ENCODE measurements at places on chromosomes 5 and 9.

DNA sequence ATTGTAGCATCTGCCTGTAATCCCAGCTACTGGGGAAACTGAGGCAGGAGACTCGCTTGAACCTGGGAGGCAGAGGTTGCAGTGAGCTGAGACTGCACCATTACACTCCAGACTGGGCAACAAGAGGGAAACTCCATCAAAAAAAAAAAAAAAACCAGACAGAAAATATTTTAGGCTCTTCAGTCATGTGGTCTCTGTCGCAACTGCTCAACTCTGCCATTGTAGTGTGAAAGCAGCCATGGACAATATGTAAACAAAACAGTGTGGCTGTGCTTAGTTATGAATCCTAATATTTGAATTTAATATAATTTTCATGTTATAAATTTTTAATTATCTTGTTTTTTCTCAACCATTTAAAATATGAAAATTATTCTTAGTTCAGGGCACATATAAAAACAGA, 38.4 kb downstream of the ZFAND5 start:
- DNase-seq: no peak

DNA sequence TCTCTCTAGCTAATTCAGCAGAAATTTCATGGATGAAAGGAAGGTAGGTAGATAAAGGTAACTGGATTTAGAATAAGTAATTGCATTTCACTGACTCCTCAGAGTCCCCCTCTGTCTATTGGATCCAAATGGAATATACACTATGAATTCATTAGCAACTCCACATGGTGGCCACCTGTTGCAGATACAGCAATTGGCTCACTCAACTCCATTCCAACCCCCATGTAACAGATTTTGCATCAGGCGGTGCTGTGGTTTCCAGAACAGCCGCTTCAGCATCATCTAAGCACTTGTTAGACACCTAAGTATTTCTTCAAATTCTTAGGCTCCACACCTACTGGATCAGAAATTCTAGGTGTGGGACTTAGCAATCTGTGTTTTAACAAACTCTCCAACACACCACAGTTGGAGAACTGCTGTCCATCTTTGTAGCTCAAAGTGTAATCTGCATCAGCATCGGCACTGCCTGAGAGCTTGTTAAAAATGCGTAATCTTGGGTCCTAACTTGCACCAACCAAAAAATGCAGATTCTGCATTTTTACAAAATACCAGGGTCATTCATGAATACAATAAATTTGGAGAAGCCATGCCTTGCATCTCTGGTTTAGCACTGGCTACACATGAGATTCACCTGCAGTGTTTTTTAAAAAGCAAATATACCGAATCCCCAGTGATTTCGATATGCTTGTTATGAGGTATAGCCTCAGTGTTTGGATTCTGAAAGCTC, 413.8 kb upstream of the CD180 start:
- no peak for DNase-seq

DNA sequence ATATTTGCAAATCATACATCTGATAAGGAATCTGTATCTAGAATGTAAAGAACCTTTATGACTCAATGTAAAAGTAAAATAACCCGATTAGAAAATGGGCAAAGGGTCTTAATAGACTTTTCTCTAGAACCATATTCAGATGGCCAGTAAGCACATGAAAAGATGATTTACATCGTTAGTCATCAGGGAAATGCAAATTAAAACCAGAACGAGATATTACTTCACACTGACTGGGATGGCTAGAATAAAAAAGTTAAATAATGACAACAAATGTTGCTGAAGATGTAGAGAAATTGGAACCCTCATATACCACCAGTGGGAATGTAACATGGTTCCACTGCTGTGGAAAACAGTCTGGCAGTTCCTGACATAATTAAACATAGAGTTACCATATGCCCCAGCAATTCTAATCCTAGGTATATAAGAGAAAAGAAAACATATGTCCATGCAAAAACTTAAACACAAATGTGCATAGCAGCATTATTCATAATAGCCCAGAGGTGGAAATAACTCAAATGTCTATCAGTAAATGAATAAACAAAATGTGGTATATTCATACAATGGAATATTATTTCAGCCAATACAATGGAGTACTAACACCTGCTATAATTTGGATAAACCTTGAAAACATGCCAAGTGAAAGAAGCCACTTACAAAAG, 100.4 kb upstream of the MAMDC2 start:
- DNase-seq: no peak

DNA sequence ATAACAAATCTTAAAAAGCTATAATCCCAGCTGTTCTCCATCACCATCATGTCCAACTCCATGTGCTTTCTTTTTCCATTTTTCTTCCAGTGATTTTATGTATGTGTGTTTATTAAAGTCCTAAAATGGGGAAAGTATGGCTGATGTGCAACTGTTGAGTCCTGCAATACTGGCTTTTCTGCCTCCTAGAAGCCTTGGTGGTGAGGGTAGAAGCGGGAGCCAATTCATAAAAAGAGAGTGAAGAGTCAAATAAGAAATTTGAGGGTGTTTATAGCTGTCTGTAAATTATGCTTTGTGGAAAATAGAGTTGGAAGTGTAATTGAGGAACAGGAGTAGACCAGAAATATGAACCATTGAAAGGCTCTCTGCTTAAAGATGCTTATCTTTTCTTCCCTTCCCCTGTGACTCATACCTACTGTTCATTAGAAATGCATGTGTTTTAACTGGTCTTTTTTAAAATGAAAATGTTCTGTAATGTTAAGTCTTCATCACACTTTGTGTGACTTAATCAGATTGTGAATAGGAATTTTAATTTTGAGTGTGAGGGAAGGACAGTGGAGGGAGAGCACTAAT, 80.1 kb downstream of the ZCCHC7 start:
- no peak for DNase-seq

DNA sequence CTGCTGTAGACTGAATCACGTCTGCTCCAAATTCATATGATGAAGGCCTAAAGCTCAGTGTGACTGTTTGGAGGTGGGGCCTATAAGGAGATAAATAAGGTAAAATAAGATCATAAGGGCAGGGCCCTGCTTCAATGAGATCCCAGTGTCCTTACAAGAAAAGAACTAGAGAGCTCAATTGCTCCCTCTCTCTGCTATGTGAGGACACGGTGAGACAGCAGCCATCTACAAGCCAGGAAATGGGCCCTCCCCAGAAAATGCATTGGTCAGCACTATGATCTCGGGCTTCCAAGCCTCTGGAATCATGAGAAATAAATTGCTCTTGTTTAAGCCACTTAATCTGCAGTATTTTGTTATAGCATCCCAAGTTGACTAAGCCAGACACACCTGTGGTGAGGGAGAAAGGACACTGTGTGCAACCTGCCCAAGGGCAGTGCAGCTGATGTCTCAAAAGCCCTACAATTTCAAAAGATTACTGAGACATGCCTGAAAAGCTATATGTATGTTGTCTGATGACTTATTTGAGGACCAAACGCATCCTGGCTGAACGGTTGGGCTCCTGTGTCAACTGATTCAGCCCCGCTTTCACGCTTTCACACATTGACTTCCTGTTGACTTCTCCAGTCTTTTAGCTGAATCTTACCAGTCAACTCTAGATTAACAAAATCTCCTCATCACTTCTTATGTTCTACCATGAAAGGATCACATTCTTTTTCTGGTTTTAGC, 13.2 kb downstream of the GZMK start:
- DNase-seq: peak; percentile 2

- no peak for DNase-seq
Measured at GRCh38 chr9:133676450-133676849, 40.3 kb downstream of the DBH start.

DNA sequence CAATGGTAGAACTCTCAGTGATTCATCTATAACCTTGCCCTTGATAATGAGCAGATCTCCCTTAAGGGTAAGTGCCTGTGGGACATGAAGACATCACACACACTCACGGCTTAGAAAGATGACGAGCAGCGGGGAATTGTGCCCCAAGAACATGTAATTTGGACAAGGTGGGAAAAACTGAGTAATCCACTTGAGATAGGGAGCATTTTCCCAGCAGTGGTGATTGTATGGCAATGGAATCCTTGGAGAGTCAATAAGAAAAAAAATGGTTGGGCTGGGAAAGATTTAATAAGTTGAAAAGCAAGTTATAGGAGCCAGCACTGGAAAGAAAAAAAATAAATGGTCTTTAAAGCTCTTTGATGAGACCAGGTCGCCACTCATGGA, 193.1 kb downstream of the GLIS3 start:
- DNase-seq: no peak

DNA sequence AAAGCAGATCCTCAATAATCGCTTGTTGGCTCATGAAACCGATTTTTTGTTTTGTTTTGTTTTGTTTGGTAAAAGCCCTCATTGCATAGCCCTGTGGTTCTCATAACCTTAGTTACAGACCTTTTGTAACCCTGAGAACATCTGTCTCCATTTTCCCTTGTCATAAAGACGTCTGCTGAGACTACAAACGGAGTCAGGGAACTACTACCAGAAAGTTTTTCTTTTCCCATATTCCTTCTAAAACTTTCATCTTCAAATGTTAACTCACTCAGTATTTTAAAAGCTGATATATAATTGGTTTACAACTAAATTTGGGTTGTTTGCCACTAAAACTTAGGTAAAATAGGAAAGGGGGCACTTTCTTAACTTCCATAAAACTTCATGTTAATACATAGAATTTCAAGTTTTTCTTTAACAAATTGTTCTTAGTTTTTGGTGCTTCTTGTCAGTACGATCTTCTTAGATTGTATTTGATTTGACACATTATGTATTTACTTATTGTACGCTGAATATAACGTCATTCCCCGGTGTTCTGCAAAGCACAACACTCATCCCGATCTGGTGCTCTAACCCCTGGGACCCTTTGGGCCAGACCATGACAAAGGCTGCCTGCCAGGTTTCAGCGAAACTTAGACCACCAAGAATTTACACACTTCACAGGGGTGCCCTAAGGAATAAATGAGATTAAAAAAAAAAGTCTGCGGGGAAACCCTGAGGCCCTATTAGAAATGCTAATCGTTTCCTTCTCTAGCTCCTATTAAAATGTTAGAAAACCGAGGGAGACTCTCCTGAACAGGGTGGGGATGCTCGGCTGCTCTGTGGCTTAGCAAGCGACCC, 1.1 kb upstream of the ANP32B start:
- DNase-seq: no peak

DNA sequence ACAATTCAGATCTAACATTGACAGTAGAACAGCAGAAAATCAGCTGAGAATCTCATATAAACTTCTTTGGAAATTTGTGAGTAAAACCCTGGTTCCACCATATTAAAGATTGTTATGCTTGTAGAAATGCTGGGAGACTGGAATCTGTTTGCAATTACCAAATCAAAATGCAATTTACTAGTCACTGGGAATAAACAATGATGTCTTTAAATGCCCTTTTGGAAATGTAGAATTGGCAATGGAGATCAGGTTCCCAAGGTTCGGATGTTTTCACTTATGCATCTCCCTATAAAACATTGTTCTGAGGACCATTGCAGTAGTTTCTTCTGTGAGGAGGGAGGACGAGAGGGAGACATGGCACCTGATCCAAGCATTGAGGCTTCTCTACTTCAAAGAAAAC, 384.4 kb downstream of the TMEM167A start:
- no peak for DNase-seq

- no peak for DNase-seq
Measured at GRCh38 chr5:154947778-154948177, 6.9 kb downstream of the MRPL22 start.

- no peak for DNase-seq
Measured at GRCh38 chr9:14136646-14137370, 177.1 kb downstream of the NFIB start.

DNA sequence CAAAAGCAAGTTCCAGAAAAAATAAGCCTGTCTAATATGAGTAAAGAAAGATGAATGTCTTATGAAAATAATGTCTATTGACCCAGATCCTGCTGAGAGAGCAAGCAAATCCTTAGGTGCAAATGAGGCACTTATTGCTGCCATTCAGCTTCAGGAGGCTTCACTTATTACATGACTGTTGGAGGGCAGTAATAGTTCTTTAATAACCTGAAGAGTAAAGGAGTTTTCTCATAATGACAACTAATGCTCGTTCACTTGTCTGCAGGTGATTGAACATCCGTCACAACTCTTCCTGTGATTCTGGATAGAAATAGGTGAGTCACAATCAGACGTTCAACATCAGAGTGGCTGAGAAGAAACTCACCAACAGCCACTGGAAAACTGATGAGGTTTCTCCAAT, 58.3 kb downstream of the SPOCK1 start:
- DNase-seq: no peak

DNA sequence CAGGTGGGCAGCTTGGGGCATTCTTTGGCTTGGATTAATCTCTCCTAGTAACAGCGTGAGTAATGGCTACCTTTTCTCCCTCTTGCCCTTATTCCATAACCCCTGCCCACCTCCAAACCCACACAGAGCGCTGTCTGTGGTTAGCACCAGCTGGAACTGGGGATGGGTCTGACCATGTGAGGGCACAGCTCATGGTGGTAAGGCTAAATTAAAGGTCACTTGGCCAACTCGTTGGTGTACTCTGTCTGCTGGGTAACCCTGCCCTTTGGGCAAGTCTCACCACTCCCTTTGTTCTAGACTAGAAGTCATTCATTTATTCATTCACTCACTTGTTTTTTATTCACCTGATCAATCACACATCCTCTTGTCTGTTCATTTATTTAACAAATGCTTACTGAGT, 27.8 kb downstream of the PPARGC1B start:
- DNase-seq: no peak

GRCh38 chr5:112974901-112975300, 1.7 kb upstream of the DCP2 start:
- no peak for DNase-seq

DNA sequence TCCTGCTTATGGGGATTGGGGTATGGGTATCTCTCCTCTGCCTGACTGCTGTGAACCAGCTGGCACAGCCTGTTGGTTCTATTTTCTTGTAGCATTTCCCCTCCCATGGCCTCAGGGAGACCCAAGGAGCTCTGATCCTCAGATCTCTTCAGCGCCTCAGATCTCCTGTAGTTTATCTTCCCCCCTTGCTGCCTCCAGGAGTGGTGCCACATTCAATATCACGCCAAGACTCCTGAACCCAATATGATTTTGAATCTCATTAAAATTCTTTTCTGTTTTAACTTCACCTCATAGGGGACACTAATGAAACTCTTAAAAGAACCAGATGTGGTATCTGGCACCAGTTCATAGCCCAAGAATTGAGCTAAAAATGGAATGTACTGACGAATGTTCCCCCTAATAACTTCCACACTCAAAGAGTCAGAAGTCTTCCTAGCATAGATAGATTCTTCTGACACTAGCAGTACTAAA, 59.6 kb upstream of the LIFR start:
- no peak for DNase-seq

DNA sequence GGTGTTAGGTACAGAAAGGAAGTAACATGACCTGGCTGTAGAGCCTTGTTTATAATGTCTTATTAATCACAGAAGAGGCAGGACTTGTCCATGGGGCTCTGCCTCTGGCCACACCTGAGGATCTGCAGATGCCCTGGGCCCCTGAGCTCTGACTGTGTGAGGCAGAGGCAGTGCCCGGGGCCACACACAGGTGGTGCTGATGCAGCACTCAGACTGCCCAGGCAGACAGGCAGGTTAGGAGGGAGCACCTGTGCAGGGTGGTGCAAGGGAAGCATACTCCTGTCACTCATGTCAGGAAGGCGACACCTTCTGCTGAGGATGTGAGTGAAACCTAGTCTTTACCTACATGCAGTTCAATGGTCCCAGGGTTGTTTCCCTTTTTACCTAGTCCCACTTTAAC, 88.7 kb downstream of the CFAP90 start:
- DNase-seq: no peak
